Activated CD8-positive, alpha-beta memory T cell treated with anti-CD3 and anti-CD28 coated beads, Interleukin-2, amount 10 ng/mL, durations not matched to agents 7 days and 5 days (primary cell): ENCODE measurements at places on chromosomes 7 and 10. TPM values are rescaled to one million over a fixed set of nuclear protein-coding genes. Genes with fewer than 3 reads are reported as not detected.
A peak's percentile ranks its signal among the peaks of the same experiment; 100 is the strongest.

ANKRD22 gene
- total RNA-seq: 0.37 TPM

C10orf53 gene
- total RNA-seq: not detected

GBX1 gene
- not detected for total RNA-seq

ANKRD1 gene
- total RNA-seq: not detected

IL6 gene
- total RNA-seq: not detected

CXCL12 gene
- not detected for total RNA-seq

PRRT4 gene
- 0.18 TPM for total RNA-seq

IDI2 gene
- total RNA-seq: not detected

CPXM2 gene
- not detected for total RNA-seq

MASTL gene
- 40.9 TPM for total RNA-seq

NEURL1 gene
- total RNA-seq: 2.5 TPM

ITPRID1 gene
- not detected for total RNA-seq

OSBPL3 gene
- total RNA-seq: 133 TPM

DNA sequence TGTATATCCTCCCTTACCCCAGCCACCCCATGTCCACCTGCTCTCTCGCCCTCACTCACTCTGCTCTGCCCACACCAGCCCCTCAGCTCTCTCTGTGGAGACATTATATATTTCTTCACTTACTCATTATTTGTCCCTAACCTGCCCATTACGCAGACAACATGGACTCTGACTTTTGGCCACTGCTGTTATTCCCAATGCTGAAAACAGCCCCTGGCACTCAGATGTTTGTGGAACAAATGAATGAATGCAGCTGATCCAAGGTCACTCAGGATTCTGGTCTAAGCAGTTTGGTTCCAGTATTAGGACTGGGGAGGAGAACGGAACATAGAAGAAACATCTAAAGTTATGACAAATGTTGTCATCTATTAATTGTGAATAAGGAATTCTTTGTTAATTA, 26.7 kb downstream of the GNA12 start:
- H3K27me3 ChIP-seq: no peaks in the 10 kb centered on the region
- DNase-seq: no peak
- H3K27ac ChIP-seq: no peak overlapping the region
- H3K36me3 ChIP-seq: no peaks in the 10 kb centered on the region

DNA sequence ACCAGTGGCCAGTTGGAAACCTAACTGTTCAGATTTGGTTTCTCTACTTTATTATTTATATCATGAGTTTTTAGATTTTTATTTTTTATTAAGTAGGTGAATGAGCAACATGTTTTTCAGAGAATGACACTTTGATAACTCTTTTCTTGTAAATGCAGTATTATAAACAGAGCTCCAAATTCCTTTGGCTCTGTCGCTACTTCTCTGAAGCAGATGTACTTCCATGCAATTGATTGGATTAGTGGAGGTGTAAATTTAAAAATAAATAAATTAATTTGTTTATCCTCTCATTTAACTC, 34.3 kb upstream of the ICA1 start:
- H3K4me1 ChIP-seq: peaks cover 4% of the 10 kb centered on the region
- peaks cover 23% of the 10 kb centered on the region for H3K27me3 ChIP-seq
- no peak overlapping the region for H3K4me3 ChIP-seq
- DNase-seq: no peak
- H3K36me3 ChIP-seq: no peaks in the 10 kb centered on the region

DNA sequence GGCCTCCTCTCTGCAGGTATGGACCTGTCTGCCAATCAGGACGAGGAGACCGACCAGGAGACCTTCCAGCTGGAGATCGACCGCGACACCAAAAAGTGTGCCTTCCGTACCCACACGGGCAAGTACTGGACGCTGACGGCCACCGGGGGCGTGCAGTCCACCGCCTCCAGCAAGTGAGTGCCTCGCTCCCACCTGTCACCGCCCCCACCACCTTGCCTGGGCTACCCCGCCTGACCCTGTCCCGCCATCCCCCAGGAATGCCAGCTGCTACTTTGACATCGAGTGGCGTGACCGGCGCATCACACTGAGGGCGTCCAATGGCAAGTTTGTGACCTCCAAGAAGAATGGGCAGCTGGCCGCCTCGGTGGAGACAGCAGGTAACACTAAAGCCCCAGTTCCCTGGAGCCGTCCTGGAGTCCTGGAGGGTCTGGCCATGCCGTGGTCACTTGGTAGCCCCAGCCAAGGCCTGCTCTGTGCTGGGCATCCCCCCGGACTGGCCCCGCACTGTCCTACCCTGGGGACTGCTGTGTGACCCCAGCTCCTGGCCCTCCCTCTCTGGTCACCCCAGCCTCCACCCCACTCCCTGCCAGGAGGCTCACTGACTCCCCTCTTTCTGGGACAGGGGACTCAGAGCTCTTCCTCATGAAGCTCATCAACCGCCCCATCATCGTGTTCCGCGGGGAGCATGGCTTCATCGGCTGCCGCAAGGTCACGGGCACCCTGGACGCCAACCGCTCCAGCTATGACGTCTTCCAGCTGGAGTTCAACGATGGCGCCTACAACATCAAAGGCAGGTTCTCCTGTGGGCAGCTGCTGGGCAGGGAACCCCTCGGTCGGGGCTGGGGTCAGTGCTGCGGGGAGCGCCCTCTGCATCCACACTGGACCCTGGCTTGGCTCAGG, 178.0 kb downstream of the RNF216 start:
- H3K27ac ChIP-seq: no peak overlapping the region
- H3K4me1 ChIP-seq: no peaks in the 10 kb centered on the region
- no peak overlapping the region for H3K4me3 ChIP-seq
- no peaks in the 10 kb centered on the region for H3K36me3 ChIP-seq
- no peaks in the 10 kb centered on the region for H3K27me3 ChIP-seq

- no peak for DNase-seq
- H3K36me3 ChIP-seq: no peaks in the 10 kb centered on the region
- H3K4me3 ChIP-seq: no peak overlapping the region
- H3K27me3 ChIP-seq: peaks cover 16% of the 10 kb centered on the region
These were observed 30.1 kb downstream of the TMEM178B start for GRCh38 chr7:141103847-141104429.

DNA sequence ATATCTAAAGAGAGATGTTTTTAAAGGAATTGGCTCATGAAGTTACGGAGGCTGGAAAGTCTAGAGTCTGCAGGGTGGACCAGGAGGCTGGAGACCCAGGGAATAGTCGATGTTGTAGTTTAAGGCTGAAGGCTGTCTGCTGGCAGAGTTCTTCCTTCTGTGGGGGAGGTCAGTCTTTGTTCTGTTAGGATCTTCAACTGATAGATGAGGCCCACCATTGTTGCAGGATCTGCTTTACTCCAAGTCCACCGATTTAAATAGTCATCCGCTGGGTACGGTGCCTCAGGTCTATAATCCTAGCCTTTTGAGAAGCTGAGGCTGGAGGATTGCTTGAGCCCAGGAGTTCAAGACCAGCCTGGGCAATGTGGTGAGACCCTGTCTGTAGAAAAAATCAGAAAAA, 50.0 kb downstream of the LMTK2 start:
- no peak overlapping the region for H3K4me3 ChIP-seq
- peaks cover 17% of the 10 kb centered on the region for H3K36me3 ChIP-seq
- no peak for DNase-seq
- H3K4me1 ChIP-seq: no peaks in the 10 kb centered on the region

DNA sequence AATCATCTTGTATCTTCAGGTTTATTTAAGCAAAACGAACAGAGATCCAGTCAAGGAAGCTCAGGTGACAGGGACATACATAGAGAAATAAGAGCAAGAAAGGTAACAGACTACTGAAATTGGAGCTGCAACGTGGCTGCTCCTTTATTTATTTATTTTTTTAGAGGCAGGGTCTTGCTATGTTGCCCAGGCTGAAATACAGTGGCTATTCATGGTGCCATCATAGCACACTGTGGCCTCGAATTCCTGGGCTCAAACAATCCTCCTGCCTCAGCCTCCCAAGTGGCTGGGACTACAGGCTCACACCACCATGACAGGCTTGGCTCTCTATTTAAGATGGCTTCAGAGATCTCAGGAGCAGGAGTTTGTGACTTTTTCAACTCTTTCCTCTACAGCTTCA, 46.4 kb downstream of the COL1A2 start:
- H3K4me3 ChIP-seq: no peak overlapping the region
- H3K27me3 ChIP-seq: peaks cover 36% of the 10 kb centered on the region
- no peak overlapping the region for H3K27ac ChIP-seq
- no peaks in the 10 kb centered on the region for H3K36me3 ChIP-seq
- DNase-seq: no peak

DNA sequence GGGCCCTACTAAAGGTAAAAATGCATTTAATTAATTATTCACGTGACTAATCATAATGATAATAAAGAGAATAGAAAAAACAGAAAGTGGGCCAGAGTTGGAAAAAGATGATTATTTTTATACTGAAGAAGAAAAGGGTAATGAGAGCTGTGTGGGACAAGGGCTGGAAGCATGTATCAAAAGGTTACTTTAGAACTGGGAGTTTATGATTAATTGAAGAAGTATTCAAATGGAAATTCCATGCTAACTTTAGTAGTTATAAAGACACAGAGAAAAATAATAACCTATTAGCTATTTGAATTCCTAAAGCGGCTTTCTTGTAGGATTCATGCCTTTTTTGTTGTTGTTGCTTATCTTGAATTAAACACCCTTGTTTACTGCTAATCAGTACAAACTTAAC, 49.9 kb downstream of the MKX start:
- H3K27ac ChIP-seq: no peak overlapping the region
- peaks cover 23% of the 10 kb centered on the region for H3K27me3 ChIP-seq

DNA sequence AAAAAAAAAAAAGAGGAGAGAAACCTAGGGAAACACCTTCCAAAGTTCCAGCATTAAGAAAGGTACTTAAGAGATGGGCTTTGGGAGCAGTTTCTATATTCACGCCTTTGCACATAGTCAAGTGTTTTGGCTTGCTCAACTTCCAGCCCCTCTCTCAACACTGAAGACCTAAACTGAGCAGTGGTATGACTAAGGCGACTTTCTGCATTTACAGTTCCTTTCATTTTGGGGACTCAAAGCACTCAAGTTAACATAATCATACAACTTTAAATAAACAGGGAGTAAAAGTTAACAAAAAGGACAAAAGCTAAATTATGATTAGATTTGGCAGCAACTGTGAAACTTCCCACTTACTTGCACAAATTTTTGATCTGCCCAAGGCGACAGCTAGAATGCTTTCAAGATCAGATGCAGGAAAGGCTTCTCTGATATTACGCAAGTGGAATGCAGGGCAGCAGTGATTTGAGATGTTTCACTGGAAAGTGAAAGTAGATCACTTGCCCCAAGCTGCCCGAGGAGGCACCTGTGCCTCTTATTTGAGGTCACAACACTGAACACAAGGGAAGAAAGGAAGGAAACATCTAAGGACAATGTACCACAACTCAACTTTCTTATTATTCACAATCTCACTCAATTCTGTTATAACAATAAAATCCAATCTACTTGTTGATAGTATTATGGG, 199.5 kb downstream of the SKAP2 start:
- no peaks in the 10 kb centered on the region for H3K36me3 ChIP-seq
- peaks cover 8% of the 10 kb centered on the region for H3K27me3 ChIP-seq

GRCh38 chr7:67636348-67637022, 639.9 kb downstream of the TYW1 start:
- no peak for DNase-seq
- no peak overlapping the region for H3K4me3 ChIP-seq
- H3K36me3 ChIP-seq: no peaks in the 10 kb centered on the region
- H3K27ac ChIP-seq: no peak overlapping the region

- H3K27ac ChIP-seq: no peak overlapping the region
- H3K4me3 ChIP-seq: no peak overlapping the region
- no peaks in the 10 kb centered on the region for H3K27me3 ChIP-seq
- DNase-seq: no peak
These were observed 404.2 kb downstream of the THSD7A start for GRCh38 chr7:11427686-11428273.

- DNase-seq: no peak
- H3K36me3 ChIP-seq: peaks cover 41% of the 10 kb centered on the region
- peaks cover 27% of the 10 kb centered on the region for H3K4me1 ChIP-seq
- H3K4me3 ChIP-seq: no peak overlapping the region
- H3K27me3 ChIP-seq: no peaks in the 10 kb centered on the region
- H3K27ac ChIP-seq: peak overlapping the region; percentile 78
These were observed 342.7 kb upstream of the KLF6 start for GRCh38 chr10:4127518-4128315.

GRCh38 chr7:116273283-116273917, 63.1 kb downstream of the TES start:
- H3K36me3 ChIP-seq: no peaks in the 10 kb centered on the region
- no peak for DNase-seq
- peaks cover 47% of the 10 kb centered on the region for H3K27me3 ChIP-seq
- peaks cover 8% of the 10 kb centered on the region for H3K4me1 ChIP-seq

DNA sequence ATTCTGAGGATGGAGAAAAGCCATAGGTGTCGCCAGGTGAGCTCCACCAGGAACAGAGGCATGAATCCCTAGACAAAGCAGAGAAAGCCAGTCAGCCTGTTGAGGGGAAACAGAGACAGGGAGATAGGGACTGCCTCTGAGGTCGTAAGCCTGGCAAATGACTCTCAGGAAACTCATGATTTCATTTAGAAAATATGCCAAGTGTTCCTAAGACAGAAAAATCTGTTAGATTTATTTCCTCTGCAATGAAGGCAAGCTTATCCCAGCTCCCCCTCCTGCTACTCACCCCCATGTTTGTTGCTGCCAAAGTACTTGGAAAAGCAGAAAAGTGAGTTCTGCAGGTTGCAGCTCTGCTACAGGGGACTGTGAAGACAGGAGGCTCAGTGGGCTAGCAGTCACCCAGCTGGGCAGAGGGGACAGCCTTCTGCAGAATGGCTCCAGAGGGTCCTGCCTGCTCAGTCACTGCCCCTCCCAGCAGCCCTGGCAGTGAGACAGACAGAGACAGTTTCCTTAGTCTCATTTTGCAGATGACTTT, 184.3 kb downstream of the ADRA2A start:
- peaks cover 18% of the 10 kb centered on the region for H3K27me3 ChIP-seq
- no peak overlapping the region for H3K27ac ChIP-seq
- no peaks in the 10 kb centered on the region for H3K4me1 ChIP-seq
- no peak overlapping the region for H3K4me3 ChIP-seq

DNA sequence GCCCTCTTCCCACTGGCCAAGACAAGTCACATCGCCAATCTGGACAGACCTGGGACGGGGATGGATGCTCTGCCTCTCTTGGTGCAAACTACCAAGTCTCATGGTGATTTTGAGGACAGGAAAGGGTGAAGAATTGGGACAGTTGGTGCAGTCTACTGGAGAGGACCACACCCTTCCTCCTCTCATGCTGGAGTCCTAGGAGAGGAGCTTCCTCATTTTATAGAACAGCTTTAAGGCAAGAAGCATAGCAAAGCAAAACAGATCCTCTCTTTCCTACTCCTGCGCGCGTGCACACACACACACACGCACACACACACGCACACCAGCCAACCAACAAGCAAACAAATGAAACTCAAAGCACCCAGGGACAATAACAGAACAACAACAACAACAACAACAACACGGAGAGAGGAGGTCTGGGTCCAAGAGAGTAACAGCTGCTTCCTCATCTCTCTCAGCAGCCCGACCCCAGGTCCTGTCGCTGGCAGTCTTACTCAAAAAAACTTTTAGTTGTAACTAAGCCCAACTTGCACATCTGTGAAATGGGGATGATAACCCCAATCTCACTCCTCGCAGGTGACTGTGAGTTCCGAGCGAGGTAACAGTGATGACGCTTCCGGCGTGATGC, 83.4 kb downstream of the TMEM178B start:
- DNase-seq: no peak
- H3K27ac ChIP-seq: no peak overlapping the region
- peaks cover 3% of the 10 kb centered on the region for H3K4me1 ChIP-seq
- H3K36me3 ChIP-seq: no peaks in the 10 kb centered on the region
- peaks cover 6% of the 10 kb centered on the region for H3K27me3 ChIP-seq

- no peak overlapping the region for H3K4me3 ChIP-seq
- DNase-seq: no peak
- H3K36me3 ChIP-seq: no peaks in the 10 kb centered on the region
- H3K4me1 ChIP-seq: peaks cover 14% of the 10 kb centered on the region
- H3K27me3 ChIP-seq: peaks cover 5% of the 10 kb centered on the region
- H3K27ac ChIP-seq: no peak overlapping the region
These were observed 68.0 kb downstream of the HHEX start for GRCh38 chr10:92757711-92758104.
